Stimulated activated CD4-positive, alpha-beta T cell treated with anti-CD3 and anti-CD28 coated beads, Interleukin-1b, Interleukin-23, amount 100 ng/mL, for 1 hour (primary cell): ENCODE measurements at places on chromosomes 5 and 9.

GRCh38 chr5:140391312-140391711 lies 10.3 kb upstream of the ANKHD1 start:
- no peak for DNase-seq

GRCh38 chr5:52562473-52562872 lies 225.2 kb upstream of the ITGA1 start:
- DNase-seq: no peak

GRCh38 chr9:122315534-122315933 lies 50.9 kb downstream of the MRRF start:
- DNase-seq: no peak

DNA sequence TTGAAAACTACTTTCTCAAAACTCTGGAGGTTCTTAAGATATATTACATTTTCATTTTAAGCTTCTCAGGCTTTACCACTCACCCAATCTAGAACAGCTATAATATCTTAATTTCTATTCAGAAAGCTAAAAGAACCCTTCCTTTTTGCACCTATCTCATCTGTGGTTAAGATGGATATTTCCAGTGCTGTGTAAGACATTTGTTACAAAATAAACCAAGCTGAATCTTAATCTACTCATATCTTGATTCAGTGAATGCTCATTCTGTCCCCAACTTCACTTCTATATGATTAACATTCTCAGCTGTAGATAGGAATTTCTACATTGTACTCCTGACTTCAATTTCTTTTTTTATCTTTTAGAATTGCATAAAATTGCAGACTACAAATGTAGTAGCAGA lies 15.0 kb downstream of the ABHD17B start:
- DNase-seq: no peak

DNA sequence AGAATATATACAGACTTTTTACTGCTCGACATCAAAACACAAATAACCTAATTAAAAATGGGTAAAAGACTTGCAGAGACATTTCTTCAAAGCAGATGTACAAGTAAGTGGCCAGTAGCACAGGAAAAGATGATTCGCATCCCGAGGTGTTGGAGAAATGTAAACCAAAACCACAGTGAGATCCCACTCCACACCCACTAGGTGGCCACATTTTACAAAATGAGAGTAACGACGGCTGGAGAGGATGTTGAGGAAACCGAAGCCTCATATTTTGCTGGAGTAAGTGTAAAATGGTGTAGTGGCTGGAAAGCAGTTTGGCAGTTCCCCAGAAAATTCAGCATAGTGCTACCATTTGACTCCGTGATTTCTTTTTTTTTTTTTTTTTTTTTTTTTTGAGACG lies 21.3 kb upstream of the GBGT1 start:
- DNase-seq: no peak

DNA sequence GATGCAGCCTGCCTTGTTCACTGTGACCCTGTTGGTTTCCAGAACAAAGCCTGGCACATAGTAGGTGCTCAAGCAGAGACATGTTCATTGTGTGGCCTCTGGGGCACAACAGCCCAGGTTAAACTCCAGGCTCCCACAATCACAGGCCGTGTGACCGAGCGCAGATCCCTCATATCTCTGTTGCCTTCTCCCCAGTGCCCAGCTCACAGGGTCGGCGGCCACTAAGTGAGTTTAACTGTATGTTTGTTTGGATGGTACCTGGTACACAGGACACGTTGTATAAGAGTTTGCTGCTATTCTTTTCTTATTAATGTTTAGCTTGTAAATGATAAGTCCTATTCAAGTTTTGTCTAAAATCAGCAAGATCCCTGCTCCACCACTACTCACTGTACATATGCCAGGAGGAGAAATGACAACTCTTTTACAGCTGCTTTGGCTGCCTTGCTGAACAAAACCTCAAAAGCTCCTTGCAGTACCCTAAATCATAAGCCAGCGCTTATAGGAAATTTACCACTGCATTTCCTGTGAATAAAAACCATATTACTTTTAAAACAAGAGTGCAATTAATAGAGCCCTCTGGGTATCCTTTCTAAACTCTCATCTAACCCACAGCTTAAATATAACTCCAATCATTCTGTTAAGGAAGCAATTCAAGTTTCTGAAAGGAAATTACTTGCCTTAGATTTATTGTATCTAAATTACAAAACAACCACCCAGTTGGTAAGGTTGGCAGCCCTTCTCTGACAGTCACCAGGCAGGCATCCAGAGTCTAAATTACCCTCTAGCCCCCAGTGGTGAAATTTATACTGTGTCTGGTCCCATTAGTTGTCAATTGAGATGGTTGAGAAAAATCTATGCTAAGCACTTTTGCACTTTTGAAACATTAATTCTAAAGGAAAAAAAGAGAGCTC lies 379.4 kb downstream of the SEMA5A start:
- DNase-seq: no peak

- no peak for DNase-seq
Observed at GRCh38 chr9:94472806-94473360, 82.0 kb upstream of the PCAT7 start.

- no peak for DNase-seq
Observed at GRCh38 chr9:80062567-80062966, 490.8 kb downstream of the TLE4 start.

DNA sequence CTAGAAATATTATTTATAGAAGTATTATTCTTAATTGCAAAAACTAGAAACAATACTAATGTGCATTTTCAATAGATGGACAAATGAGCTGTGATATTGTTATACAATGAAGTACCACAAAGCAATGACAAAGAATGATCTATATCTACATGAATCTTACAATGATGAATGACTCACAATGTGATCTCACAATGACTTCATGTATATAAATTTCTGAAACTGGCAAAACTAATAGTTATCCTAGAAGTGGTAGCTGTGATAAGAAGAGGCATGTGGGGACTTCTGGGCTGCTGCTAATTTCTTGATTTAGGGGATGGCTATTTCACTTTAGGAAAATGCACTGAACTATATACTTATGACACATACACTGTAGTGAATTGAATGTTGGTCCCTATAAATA lies 396.0 kb upstream of the ZNF608 start:
- no peak for DNase-seq

DNA sequence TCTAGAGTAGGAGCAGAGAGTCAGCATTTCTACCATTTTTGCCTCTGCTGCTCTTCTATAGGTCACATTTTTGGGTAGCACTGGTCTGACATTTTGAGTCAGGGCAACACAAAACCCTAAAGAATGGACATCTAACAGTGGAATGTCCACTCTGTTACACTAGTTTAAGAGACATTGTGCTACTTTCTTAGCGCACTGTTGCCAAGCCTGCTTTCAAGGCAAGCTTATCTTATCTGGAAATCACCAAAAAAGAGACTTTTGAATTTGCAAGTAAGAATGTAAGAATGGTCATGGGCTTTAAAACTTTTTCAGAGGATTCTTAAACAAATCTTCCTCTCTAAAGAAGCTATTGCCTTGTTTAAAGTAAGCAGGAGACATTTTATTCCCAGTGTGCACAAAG lies 73.0 kb upstream of the STARD4 start:
- no peak for DNase-seq

- no peak for DNase-seq
Observed at GRCh38 chr5:73030531-73030930, 74.7 kb downstream of the FCHO2 start.

DNA sequence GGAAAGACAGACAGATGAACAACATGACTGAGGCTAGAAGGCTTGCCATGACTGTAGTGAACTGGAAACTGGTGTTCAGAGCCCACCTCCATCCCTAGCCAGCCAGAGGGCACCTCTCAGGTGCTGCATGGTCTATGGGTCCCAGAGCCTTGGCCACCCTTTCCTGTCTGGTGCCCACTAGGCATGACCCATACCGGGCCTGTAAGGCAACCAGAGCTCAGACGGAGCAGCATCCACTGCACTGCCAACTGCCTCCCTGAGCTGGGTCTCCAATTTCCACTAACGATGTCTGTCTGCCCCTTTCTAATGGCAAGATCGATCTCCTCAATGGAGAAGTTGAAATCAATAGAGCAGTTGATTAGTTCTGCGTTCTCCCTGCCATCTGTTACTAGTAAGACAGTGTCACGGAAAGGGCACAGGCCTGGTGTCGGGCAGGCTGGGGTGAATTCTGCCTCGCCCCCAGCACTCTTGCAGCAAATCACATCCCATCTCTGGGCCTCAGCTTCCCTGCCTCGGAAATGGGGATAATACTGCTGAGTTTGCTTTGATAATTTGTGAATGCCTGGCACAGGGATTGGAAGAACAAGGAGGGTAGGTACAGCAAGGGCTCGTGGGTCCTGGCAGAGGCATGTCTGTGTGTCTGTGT lies 172.3 kb upstream of the MVB12B start:
- DNase-seq: no peak

DNA sequence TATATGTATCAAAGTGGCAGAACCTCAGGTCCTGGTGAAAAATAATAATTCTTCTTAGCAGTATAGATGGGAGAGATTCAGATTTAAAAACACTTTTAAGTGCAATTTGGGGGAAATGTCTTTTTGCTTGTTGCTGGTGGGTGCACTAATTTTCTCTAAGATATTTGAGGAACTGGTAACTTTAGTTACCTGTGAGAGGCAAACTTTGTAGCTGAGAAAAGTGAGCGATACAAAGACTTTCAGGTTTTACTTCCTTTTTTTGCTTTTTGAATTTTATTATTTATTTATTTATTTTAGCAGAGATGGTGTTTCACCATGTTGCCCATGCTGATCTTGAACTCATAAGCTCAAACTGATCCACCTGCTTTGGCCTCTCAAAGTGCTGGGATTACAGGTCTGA lies 303.1 kb upstream of the PTGER4 start:
- no peak for DNase-seq

GRCh38 chr5:160269017-160269416 lies 39.7 kb downstream of the FABP6 start:
- no peak for DNase-seq

GRCh38 chr5:1367149-1367548 lies 22.2 kb upstream of the CLPTM1L start:
- DNase-seq: no peak

GRCh38 chr5:68534131-68534940 lies 318.8 kb downstream of the PIK3R1 start:
- no peak for DNase-seq

- no peak for DNase-seq
Observed at GRCh38 chr5:78103232-78103918, 191.1 kb downstream of the AP3B1 start.

- DNase-seq: no peak
Observed at GRCh38 chr9:122133984-122134535, 25.5 kb downstream of the NDUFA8 start.

- no peak for DNase-seq
Observed at GRCh38 chr5:59021837-59022514, 439.1 kb downstream of the RAB3C start.

DNA sequence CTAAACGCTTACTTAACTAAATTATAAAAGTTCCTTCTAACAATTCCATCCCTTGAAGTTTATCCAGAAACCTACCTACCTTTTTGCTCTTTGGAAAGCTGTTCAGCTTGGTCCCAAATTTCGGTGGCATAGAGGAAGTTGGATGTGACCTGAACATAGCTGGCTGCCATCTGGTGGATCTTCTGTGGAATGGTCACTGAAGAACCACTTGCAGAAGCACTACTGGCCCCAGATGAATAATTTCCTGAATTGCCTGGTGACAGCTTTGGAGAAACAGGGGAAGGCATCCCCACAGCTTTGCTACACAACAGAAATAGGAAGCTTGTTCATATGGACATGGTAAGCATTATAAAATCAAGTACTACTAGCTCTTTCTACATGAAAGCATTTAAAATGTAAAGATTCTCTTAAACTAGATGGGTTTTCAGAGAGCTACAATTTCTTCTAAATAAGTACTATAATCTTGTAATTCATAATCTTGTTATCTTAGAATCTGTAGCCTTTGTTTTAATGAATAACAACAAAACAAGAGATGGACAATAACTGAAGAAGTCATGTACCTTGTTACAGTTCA lies 9.9 kb downstream of the LEAP2 start:
- no peak for DNase-seq

DNA sequence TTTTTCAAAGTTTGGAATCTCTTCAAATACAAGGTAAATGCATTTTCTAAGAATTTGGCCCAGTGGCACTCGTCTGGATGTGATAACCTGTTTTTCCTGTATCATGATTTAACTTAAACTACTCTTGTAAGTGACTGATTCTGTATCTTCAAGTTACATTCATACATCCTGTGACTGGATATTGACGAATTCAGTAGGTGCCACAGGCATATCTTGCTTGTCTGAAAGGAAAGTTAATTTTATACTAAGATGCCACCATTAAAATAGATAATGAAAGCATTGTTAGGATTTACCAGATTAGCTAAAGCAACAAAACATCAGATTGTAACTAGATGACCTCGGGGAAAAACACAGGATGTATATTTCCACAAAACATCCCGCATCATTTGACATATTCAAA lies 175.3 kb upstream of the ZNF608 start:
- no peak for DNase-seq

- DNase-seq: no peak
Observed at GRCh38 chr9:17624571-17624970, 45.7 kb downstream of the SH3GL2 start.

GRCh38 chr5:137022725-137023124 lies 476.4 kb downstream of the SPOCK1 start:
- no peak for DNase-seq

- DNase-seq: no peak
Observed at GRCh38 chr5:30104872-30105596, 1088.5 kb upstream of the CDH6 start.
